NCI-H2081 treated with DMSO at 0.1 percent for 48 hours (cell line): ENCODE measurements at places on chromosomes 3 and 15.

GRCh38 chr3:112377568-112378071 is 44.7 kb downstream of the CD200 start:
- no peak for DNase-seq

- no peak for DNase-seq
Measured at GRCh38 chr15:90343302-90343790, 8.7 kb upstream of the ZNF774 start.

DNA sequence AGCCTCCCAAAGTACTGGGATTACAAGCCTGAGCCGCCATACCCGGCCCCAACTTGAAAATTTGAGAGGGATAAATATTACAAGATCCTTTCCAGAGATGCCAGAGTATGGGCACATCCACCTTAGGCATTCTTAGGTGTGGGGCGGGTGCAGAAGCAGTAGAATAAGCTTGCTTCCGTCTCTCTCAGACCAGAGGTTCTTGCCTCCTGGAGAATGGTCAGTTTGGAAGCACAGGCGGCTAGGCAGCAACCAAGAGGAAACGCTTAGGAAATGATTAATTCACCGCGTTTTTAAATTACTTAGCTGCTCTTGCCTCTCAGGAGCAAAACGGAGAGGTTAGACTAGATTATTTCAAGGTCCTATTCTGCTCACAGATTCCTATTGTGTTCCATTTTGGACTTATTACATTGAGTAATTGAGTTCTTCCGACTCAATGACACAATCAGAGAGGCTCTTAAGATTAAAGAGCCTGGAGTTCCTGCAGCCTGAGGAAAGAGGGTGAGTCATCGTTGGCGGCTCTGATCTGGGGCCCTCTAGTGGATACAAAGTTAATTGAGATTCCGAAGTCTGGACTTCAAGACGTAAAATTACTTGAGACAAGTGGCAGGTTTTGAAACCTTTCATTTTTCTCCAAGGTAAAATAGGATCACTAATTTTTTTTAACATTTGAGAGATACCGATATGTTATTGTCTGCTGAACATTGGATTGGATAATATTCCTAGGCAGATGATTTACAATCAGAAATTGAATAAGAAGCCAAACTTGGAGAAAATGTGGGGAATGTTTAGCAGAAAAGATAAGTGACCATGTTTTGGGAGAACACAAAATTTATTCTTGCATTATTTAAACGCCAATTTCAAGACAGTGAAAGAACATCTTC is 5.8 kb upstream of the TOPAZ1 start:
- no peak for DNase-seq

DNA sequence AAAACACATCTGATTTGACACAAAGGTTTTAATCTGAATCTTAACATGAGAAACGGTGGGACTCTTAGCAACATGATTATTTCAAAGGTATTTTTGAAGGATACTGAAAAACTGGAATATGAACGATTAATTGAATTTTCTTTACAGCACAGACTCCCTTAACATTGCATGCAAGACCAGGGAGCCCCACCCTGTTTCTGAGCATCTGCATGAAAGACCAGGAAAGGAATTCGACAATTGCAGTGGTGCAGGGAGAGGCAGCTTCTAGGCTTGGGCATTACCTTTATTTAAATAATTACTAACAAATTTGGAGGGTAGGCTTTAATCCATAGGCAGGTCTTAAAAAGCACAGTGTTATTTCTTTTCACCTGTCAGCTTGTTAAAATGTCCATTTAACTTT is 240.6 kb upstream of the TOPAZ1 start:
- DNase-seq, result no peak

DNA sequence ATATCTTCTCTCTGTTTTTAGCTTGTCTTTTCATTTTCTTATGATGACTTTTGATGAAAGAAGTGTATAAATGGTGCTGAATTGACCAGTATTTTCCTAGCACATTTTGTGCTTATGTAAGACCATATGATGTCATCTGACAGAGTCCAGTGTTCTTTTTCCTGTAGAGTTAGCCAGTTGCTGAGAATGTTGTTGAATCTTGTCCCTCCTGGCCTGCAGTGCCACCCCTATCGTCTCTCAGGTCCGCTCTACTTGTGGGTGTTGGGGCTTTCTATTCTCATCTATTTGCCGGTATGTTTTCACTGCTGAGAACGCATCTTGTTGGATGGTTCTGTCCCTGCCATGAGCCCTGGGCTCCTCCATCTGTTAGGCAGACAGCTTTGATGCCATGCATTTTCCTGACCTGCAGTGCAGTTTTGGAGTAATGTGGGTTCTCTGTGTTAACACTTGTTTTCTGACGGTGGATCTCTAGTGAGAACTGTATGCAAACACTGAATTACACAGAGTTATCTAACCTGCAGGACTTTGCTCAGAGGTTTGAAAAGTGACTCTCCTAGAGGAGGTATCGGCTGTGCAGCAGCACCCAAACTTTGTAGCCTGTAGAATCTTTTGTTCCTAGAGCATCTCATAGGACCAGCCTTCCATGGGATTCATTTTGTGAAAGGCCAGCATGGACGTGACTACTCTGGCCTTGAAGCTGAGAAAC is 44.6 kb downstream of the SLC6A20 start:
- DNase-seq, result no peak

DNA sequence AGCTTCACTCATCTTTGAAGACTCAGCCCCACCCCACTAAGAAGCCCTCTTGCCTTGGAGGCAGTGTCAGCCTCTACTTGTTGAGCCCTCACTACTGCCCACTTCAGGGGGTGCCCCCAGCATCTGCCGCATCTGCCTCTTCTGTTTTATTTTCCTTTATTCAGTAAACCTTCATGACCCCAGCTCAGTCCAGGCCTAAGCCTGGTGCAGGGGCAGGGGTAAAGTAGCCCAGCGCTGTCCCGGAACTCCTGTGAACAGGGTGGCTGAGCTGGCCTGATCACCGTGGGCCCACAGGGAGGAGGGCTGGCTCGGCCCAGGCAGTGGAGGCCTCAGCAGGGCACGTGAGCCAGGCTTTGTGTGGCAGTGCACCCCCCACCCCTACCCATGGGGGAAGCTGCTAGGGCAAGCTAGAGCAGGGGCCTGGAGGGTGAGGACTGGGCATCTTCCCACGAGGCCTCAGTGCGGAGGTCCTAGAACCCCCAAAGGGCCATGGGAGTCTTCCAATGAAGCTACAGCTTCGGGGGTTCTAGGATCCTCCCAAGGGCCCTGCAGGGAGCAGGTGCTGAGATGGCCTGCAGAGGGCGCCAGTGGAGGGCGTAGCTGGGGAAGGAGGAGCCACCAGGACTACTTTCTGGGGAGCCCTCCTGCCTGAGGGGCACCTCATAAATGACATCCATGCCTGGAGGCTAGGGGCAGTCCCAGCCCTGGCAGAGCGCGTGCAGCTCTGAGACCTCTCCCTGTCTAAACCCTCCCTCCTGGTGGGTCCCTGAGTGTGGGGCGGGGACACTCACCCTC is 36.0 kb downstream of the TSPAN3 start:
- DNase-seq, result no peak

GRCh38 chr3:122680475-122681283 is at the start of gene PARP14:
TSS of gene PARP14 (plus strand) at chr3:122680839. CDS start at chr3:122680884, 45 bp downstream.
- DNase-seq, result no peak

GRCh38 chr3:155026999-155027591 is 53.0 kb upstream of the MME start:
- DNase-seq, result no peak

DNA sequence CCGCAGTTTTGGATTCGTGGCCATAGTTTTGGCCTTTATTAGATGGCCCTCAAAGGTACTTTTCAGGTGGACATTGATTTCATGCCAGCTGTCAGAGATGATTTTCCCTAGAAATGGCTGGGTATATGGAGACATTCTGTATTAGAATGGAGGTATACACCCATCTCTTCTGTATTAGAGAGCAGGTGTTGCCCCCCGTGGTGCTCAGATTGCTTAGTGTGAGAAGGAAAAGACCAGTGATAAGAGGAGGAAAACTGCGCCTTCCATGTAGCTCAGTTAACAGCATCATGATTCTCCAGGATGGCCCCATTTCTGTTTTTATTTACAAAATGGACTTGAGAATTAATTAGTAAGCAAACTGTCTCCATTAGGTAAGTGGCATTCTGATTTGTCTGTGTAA is 145.9 kb downstream of the IGF1R start:
- no peak for DNase-seq

GRCh38 chr3:30760040-30760695 is 134.3 kb downstream of the GADL1 start:
- DNase-seq, result no peak

GRCh38 chr3:27910456-27910855 is 188.3 kb upstream of the EOMES start:
- no peak for DNase-seq
